Karpas-422 (cell line): ENCODE measurements at places on chromosomes 5 and 9.

DNA sequence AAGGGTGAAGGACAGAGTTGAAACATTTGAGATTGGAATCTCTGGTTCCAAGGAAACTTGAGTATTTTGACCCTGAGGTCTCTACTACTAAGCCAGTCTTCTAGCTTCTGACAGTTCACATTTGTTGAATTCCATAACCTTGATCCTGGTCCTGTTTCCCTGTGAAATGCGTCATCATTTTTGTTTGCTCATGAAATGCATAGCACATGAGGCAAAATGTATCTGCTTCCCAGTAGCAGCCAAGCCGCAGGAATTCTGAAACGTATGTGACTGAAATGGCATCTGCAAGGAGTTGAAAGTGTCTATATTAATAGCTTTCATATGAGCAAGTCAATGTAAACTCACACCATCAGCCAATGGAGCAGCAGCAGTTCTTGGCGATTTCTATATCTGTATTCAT, 307.9 kb downstream of the CSNK1G3 start:
- no peak for DNase-seq

DNA sequence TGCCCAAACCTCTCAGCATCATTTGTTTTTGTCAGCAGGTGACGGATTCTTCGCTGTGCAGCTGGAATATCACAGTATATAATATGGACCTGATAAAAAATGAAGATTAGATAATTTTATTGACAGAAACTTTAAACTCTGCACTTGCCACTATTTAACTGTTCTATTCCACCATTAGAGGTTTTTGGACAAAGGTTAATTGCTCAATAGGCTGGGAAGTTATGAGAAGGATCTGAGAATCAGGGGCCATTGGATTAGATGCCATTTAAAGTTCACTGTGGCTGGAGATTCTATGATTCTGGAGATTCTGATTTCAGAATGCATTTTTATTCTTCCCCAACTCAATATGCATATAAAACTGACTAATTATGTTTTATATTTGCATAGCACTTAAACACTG, 59.8 kb upstream of the ANXA1 start:
- no peak for DNase-seq

- no peak for DNase-seq
These were observed 784 bp downstream of the MAMDC4 start for GRCh38 chr9:136852664-136853595.

GRCh38 chr9:94014920-94015319, 59.8 kb upstream of the BARX1 start:
- no peak for DNase-seq

DNA sequence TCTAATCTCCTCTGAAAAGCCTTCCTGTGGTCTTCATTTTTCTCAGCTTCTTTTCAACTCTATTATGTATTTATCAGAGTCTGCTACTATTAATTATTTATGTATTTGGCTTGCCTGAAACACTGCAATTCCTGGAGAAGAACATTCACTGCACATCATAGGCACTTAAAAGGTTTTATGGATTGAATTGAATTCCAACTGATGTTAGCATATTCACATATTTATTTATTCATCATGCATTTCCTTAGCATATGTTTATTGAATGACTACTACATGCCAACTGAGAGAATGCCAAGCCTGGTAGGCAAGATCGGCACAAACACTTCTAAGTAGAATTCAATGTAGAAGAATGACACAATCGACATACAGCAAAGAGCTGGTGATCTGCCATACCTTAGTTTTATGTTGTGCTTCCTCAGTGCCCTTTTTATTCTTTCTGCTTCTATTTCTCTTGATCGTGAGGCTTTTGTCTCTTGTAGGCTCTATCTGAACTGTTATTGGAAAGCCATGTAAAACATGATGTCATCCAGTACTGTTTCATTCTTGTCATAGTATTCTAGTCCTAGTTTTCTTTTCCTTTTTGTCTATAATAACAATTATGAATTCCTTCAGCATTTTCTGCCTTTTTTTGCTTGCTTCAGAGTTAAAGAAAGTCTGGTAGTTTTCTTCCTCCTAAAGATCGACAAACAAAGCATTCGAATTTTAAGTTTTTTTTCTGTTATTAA, 454.2 kb downstream of the TLE4 start:
- no peak for DNase-seq

DNA sequence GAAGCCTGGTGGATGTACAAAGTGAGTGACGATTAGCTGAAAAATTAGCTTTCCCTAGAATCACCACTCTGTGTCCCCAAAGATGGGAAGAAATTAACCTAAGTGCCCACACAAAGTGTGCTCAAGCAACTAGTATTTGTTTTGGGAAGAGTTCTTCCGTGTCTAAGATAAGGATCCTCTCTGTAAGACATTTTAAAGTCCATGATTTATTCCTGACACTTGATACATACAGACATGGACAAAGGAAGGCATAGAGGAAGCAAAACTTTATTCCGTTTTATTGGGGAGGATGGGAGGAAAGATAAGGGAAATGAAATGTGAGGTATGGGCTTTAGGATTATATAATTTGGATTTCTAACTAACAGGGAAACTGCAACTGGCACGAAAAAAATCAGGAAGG, 1772.6 kb downstream of the EFNA5 start:
- no peak for DNase-seq

GRCh38 chr5:106796081-106796480, 874.7 kb downstream of the EFNA5 start:
- no peak for DNase-seq

GRCh38 chr9:20884985-20885593, 146.4 kb downstream of the HACD4 start:
- peak; percentile 83 for DNase-seq

- no peak for DNase-seq
These were observed 597.0 kb downstream of the PSAT1 start for GRCh38 chr9:78893774-78894401.

- peak; percentile 60 for DNase-seq
These were observed 8.8 kb downstream of the EXOC3 start for GRCh38 chr5:451587-452458.

- no peak for DNase-seq
These were observed 74.8 kb upstream of the PIK3R1 start for GRCh38 chr5:68140763-68141162.

DNA sequence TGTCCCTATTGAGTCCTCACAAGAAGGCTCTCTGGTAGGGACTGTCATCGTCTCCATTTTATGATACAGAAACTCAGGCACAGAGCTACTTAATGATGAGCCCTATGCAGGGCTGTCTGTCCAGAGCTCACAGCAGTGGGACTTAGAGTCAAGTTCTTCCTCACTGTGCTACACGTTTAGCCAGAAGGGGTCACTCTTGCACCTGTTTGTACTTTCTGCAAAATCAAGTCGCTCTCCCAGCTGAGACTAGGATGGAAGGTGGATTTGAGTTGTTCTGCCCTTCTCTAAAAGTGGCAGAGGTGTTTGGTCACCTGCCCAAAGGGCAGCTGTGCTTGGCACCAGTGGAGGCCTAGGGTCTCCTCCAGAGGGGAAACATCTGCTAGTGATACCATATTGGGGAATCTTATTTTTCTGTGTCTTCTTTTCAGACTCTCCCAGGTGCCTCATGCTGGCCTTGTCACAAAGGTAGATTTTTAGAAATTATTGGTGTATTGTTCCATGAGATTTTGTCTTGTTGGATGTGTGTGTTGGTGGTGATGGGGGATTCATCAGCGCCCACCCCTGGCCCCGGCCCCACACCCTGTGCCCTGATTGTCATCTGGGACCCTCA, 104.2 kb downstream of the PPARGC1B start:
- peak; percentile 91 for DNase-seq

- DNase-seq = no peak
These were observed 167.9 kb upstream of the BRINP1 start for GRCh38 chr9:119537138-119537537.

DNA sequence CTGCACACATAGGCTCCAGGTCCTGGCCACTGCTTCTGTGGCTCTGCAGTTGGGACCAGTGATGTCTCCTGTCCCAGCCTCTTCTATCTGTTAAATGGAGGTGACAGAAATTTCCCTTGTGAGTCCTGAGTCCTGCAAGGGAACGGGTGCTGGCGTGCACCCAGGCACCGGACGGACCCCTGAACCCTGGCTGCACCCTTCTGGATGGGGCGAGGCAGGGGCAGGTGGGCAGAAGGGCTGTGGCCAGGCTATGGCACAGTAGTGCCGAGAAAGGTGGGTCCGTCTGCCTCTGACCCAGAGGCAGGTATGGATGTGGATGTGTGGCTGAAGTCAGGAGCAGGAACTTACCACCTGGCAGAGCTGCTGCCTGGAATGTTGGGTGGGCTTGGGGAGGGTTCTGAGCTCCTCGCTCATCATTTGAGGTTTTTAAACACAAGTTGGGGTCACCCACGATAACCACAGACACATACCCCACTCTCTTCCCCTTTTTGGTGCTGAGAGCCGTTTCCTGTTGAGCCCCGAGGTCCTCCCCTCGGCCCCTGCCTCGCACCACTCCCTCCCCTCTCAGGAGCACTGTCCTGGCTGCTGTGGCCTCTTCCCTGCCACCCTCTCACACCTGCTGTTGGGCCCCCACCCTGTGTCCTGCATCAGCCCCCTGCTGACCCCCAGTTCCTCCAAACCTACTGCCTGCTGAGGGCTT, 82.0 kb downstream of the COL5A1 start:
- DNase-seq = no peak

DNA sequence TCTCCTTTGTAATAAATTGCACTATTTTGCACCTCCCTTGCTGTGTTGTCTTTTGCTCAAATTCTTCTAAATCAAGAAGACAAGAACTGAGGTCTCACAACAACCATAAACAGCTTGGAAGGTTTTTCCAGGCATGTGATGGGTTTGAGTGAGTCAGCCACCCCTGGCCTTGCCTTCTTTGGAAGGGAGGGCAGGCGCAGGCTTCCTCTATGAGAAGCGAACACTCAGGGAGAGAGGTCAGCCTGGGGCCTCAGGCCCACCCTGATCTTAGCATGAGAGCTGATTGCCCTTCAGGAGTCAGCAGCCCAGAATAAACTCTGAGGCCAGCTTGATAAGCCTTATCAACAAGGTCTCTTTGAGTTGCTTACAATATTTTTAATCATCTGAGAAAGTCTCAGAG, 31.6 kb downstream of the S1PR3 start:
- DNase-seq = no peak

DNA sequence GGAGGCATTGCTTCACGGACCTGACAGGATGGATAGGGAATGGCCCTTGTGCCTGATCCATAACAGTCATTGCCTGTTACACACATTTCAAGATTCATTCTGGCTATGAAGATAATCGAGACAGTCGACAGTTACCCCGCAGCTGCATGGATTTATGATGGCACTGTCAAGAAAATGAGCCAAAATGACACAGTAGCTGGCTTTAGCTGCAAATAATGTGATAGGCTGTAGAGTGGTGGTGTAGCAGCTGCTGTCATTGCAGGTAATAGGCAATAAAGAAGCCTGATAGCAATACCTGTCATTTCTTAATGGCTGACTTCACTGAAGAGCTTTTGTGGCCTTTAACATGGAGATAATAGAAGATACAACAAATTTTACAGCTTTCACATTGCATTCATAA, 1085.2 kb upstream of the ARRDC3 start:
- DNase-seq = no peak

DNA sequence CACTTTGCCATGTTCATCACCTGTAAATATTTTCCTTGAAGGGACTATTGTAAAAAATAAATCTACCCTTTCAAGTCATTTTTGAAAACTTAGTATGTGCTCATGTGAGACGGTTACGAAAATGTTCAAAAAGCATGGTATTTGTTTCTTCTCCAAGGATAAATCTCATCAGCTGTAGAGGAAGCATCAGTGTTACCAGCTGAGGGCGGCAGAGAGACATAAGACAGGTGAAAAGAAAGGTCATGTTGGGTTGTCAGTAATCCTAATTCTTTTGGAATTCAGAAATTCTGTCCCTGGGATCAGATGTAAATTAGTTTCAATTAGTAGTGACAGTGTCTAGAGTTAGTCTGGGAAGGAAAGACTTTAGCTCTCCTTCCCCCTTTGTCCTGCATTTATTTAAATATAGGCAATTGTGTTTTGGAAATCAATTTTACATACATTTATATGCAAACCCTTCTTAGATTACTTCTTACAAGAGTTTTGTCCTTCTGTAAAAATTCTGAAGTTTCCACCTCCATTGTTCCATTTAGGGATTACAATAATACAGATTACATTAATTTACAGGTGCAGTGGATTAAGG, 791.9 kb upstream of the CDH6 start:
- DNase-seq = peak; percentile 41

- DNase-seq = peak; percentile 42
These were observed 685 bp upstream of the NIPSNAP3A start for GRCh38 chr9:104746798-104747197.

- DNase-seq = no peak
These were observed 129.5 kb upstream of the RAPGEF1 start for GRCh38 chr9:131869348-131869747.

- no peak for DNase-seq
These were observed 134.4 kb downstream of the FGF1 start for GRCh38 chr5:142551338-142552067.

- peak; percentile 72 for DNase-seq
These were observed 954 bp downstream of the TBCA start for GRCh38 chr5:77774981-77775789.

- DNase-seq = no peak
These were observed 86.4 kb upstream of the COL5A1 start for GRCh38 chr9:134555094-134555650.

GRCh38 chr5:116521173-116521872, 53.3 kb downstream of the SEMA6A start:
- DNase-seq = no peak

GRCh38 chr5:143316337-143316736, 87.1 kb downstream of the NR3C1 start:
- DNase-seq = no peak

DNA sequence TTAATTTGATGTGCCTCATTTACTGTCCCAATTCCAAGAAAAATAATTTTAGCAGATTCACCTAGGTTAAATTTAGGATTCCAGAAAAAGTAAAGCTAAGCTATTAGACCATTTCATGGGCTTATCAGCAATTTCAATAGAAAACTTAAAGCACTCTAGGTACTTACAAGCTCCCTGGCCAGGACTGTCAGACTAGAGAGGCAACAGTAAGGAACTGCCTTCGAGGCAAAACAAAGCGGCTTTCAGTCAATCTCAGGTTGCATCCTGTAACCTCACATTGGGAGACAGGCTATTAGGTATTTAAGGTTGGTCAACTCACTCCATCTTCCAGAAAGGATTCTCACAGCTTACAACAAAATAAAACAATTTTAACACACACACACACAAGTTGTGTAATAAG, 48.7 kb upstream of the FSD1L start:
- no peak for DNase-seq

GRCh38 chr9:125150349-125151245, 7.3 kb upstream of the SCAI start:
- DNase-seq = no peak

- DNase-seq = no peak
These were observed 34.6 kb downstream of the OXCT1 start for GRCh38 chr5:41835645-41836044.
